Left cardiac atrium (tissue), 4 donors: ENCODE measurements at places on chromosomes 1 and 21. TPM values are rescaled to one million over a fixed set of nuclear protein-coding genes. Genes with fewer than 3 reads are reported as not detected.

DNA sequence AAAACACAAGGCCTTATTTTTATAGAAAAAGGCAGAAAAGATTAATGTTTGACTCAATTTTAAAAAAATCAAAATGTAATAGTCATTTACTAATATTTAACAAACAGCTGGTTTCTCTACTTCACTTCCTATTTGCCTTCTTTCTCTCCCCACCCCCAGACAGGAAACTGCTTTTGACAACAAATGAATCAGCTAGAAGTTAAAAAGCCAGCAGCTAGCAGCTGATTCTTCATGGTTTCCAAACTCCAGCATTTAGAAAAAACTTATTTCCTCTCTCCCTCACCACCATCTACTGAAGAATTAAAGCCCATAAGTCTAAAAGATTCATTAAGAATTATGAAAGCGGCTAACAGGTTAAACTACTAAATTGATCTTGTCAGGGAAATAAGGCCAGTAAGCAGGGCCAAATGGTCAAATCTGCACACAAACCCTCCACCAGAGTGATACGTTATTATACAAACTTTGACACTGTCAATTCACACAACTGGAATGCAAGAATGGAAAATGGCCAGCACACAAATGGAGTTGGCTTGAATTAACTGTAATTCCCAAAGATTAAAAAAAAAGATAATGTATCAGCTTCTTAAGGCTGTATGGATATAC, 4.0 kb downstream of the WDR26 start:
- DNase-seq = no peak

DNA sequence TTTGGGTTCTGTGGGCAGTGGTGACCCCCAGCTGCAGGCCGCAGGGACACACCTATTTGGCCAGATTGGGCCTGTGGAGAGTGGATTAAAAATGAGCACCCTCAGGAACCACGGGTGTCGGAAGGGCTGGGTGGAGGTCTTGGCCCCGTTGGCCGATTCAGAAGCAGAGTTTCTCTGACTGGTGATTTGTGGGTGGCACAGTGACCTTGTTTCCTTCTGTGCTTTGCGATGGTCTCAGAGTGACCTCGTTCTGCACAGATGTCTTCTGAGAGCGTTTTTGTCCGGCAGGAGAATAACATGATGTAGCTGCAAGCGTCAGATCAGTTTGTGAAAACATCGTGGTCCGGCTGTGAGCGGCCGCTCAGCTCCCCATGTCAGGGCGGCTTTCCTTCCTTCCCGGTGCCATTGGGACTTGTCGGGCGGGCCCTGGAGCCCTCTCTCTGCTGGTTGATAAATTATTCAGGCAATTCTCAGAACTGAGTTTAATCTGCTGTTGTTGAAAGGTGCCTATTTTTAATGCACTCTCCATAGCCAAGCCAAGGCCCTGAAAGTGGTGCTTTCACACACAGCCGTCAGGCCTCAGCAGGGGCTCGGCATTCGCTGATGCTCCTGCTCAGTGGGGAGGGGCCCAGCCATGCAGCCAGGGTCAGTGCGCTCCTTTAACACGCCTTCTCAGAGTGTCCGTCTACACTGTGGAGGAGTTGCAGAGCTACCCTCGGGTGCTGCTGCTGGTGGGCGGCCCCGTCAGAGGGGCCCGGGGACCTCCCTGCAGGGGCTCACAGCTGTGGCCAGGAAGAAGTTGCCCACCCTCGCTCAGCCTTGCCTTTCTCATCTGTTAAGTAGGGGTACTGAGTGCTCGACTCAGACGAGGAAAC, 26.8 kb downstream of the TRPM2 start:
- no peak for DNase-seq

DNA sequence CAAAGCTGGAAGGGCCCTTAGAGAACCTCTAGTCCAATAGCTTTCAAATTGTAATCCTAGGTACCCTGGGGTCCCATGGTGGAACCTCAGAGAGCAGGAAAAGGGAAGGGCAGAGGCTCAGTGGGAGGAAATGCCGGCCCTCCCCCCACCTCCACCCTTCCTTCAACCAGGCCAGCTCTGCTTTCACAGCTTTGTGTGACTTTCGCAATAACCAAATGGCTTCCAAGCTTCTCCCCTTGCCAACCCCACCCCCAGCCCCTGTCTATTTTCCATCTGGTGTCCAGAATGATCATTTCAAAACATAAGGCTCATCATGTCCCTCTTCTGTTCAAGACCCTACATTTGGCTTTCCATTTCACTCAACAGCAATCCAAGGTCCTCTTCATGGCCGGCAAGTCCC, 74.4 kb downstream of the CD58 start:
- peak; percentile 63 for DNase-seq

- no peak for DNase-seq
Observed at GRCh38 chr1:62097464-62097863, 97.2 kb upstream of the L1TD1 start.

DNA sequence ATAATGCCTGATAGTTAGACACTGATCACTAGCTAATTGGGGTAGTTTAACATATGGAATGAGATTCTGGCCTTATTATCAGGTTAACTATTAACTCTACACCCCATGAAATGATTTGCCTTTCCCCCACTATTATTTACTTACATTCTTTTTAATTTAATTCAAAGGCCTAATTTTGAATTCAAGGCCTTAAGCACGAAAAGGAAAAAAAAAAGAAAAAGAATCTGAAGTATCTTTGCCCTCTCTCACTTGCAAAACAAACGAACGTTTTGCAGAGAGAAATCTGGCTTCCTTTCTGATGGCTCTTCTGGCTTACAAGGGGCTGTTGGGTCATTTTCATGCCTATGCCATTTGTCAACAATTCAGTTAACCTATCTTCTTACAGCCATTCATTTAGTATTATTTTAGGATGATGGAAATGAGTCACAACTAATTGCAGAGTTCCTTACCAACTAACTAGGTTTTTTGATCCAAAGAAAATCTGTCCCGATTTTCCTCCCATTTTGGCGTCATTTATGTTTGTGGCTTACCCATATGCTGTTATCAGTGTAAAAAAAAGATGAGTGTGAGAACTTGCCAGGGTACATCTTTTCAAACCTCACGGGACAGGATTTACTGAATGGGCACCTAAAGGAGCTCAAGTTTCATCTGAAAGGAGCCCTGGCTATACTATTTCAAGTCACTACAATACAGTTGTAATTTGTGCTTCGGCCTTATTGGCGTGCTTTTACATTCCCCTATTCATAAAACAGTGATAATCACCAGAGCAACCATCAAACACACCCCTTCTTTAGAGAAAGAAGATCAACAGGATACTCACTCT, 1.9 kb upstream of the ERRFI1 start:
- DNase-seq = no peak

GRCh38 chr21:20086508-20086907, 911.7 kb upstream of the NCAM2 start:
- DNase-seq = no peak

The FCRL6 gene
- 1.1 TPM for total RNA-seq
